ENCODE measurements at places on chromosomes 5 and 9. TPM values are rescaled to one million over a fixed set of nuclear protein-coding genes. Genes with fewer than 3 reads are reported as not detected.

ACSL6 gene
- total RNA-seq: under 0.01 TPM

ZNF883 gene
- 3.0 TPM for total RNA-seq

APBA1 gene
- 1.1 TPM for total RNA-seq

SLC22A4 gene
- 2.3 TPM for total RNA-seq

SLC36A2 gene
- not detected for total RNA-seq

All from kidney epithelial cell (primary cell).